ENCODE measurements at places on chromosomes 3 and 15. TPM values are rescaled to one million over a fixed set of nuclear protein-coding genes. Genes with fewer than 3 reads are reported as not detected.
A peak's percentile ranks its signal among the peaks of the same experiment; 100 is the strongest.

P2RY13 gene
- 5.8 TPM for polyA plus RNA-seq

CCDC39 gene
- polyA plus RNA-seq: 0.72 TPM

- DNase-seq: no peak
Observed at GRCh38 chr3:179150610-179151009, 2.5 kb downstream of the PIK3CA start.

ACTRT3 gene
- polyA plus RNA-seq: 1.5 TPM

DNA sequence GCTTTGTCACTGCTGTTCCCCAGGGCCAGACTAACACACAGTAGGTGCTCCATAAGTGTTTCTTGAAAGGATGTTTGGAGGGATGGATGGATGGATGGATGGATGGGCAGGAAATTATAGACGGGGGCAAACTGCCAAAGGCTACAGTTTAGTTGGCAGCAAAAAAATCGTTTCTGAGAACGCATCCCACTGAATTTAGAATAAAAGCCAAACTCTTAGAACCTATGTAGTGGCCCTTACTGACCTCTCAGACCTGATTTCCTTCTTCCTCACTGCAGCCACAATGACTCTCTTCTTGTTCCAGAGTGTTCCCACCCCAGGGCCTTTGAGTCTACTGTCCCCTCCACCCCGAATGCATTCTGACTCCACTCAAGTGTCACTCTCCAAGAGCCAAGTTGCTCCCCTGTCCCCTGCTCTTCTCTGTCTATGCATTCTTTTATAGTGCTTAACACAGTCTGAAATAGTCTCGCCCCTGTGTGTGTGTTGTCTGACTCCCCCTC lies 5.2 kb upstream of the GATA2 start:
- DNase-seq: no peak

ANKRD63 gene
- not detected for polyA plus RNA-seq

- DNase-seq: no peak
Observed at GRCh38 chr3:113204371-113204770, 7.0 kb upstream of the BOC start.

TMEM207 gene
- not detected for polyA plus RNA-seq

MUSTN1 gene
- polyA plus RNA-seq: 30.0 TPM

DNA sequence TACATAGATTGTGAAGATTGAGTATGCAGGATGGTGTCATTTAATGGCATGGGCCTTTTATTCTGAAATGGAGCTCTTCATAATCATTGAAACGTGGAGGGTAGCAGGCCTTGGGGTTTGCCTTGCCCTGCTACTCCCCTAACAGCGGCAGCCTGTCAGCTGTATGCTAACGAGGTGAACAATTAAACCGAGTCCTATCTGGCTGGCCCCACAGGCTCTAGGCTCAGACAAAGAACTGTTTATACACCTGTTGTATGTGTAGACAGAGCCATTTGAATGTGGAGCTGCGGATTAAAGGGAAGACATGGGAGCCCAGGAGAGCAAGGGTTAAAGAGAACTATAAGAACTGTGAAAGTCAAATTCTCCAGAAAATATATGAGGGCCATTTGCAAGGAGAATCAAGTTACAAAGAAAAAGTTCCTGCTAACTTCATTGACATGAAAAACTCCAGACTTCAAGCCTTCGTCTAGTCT lies 116.7 kb upstream of the CGNL1 start:
- DNase-seq: no peak

- no peak for DNase-seq
Observed at GRCh38 chr3:159922861-159923312, 65.7 kb upstream of the IL12A start.

GRCh38 chr15:56440214-56440770 lies 24.6 kb downstream of the MNS1 start:
- no peak for DNase-seq

- no peak for DNase-seq
Observed at GRCh38 chr3:146313746-146314111, 62.8 kb upstream of the PLSCR4 start.

DNA sequence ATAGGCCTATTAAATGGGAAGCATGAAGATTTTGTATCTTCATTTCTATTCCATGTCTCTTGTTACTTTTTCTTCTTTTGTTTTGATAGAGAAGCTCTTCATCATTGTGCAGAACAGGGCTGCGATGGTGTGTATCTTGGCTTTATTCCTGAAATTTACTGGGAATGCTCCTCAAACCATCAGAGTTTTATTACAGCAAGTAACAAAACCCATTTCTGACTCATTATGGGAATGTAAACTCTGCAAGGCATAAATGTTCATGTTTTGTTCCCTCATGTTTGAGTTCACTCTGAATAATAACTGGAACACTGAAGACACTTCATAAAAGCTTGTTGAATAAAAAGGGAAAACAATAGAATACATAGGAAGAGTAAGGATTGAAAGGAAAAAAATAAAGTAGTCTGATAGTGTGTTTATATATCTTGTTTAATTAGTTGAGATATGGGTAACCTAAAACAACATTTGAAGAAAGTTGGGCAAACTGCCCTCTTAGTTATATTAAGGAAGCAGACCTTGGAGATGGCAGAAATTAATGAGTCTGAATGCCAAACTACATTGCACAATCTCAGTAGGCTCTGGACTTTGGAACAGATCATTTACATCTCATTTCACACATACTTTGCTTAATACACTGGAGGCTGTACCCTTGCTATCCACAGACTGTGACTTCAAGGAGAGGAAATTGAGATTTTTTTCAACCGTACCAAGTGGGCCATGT lies 521.5 kb downstream of the GRM7 start:
- DNase-seq: no peak

- DNase-seq: no peak
Observed at GRCh38 chr3:195156286-195156890, 114.6 kb downstream of the XXYLT1 start.

SEC22C gene
- 31.4 TPM for polyA plus RNA-seq

ADPRH gene
- 2.6 TPM for polyA plus RNA-seq

ISLR gene
- polyA plus RNA-seq: 82.4 TPM

GRCh38 chr3:169607949-169608348 lies 55.6 kb downstream of the MECOM start:
- no peak for DNase-seq

SLC7A14 gene
- polyA plus RNA-seq: 0.07 TPM

CHL1 gene
- 28.2 TPM for polyA plus RNA-seq

DNA sequence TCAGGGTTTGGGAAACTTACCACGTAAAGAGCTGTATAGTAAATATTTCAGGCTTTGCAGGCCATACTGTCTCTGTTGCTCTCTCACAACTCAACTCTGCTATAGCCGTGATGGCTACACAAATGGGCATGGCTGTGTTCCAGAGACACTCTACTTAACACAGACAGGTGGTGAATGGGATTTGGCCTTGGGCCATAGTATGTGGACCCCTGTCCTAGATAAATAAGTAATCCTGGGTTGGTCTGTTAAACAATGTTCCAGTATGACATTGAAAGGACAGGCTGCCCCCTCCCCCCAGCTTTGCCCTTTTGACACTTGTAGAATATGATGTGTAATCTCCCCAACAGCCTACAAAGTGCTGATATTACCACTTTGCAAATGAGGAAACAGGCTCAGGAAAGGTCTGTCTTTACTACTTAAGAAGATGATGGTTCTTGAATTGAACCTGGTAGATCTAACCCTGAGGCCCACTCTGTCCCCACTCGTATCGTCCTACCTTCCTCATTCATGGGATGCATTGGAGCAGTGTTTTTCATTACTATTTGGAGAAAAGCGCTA lies 38.4 kb downstream of the SLCO3A1 start:
- DNase-seq: no peak

DNA sequence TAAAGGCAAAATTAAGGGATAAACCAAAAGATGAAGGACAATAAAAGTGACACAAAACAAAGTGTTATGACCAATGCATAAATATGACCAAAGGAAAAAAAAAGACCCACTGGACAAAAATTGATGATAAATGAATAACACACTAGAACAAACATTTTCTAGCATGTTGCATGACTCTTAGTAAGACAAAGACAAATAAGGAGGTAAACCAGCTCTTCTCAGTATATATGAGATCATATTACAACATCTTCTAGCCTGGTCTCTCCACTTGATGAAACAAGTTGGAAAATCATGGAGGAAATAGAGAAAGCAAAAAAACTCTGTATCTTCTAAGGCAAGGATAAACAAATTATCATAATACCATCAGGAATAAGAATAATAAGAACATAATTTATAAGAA lies 163.9 kb upstream of the GBE1 start:
- no peak for DNase-seq

DNA sequence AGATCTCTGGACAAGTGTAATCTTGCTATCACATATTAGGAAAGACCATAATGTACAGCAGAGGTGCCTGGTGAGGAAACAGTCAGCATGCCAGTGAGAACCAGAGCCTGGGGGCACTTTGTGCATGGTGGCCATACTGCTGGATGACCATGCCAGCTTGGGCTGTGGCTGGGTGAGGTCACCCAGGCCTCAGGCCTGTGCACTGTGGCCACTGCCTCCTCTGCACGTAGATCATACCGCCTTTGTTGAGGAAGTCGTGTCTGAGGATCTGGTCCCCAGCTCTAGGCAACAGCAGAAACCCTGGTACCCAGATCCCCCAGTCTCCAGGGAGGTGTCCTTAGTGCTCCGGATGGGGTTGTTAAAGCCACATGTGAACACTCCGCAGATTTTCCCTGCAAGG lies 38.9 kb downstream of the ZNF710 start:
- peak; percentile 6 for DNase-seq

GRCh38 chr3:153113541-153113940 lies 48.5 kb upstream of the RAP2B start:
- no peak for DNase-seq

- DNase-seq: no peak
Observed at GRCh38 chr3:30495172-30496065, 111.0 kb upstream of the TGFBR2 start.

- no peak for DNase-seq
Observed at GRCh38 chr3:153130312-153130977, 31.6 kb upstream of the RAP2B start.

DNA sequence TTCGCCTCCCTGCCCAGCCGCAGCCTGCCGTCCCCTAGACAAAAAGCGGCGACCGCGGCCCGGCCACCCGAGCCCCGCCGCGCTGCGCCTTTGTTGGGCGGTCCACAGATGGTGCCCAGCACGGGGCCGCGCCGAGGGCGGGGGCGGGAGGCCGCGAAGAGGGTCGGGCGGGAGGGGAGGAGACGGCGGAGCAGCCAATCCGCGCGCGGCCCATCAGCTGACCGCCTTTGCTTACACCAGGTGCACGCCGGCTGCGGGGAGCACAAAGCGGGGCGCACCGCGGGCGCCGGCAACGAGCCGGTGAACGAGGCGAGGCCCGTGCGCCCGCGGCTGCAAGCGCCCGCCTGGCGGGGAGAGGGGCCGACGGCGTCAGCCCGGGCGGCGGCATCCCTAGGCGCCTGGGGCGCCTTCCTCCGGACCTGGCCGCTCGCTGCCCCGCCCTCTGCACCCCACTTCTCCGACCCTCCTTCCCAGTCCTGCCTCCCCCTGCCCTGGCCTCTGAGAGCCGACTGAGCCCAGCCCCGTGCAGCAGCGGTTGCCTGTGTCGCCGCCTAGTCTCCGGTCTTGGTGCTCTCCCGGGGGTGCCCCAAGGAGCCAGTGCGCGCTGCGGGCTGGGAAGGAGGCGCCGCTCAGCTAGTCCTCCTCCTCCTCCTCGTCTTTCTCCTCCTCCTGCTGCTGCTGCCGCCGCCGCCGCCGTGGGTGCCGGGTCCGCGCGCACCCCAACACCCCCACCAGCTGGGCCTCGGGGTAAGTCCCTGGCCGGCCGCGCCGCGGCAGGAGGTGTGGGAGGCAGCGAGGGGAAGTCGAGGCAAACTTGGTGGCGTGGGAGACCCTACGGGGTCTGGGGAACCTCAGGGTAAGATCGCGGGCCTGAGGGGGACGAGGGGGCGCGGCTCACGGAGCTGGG lies at the start of gene LRRN1:
Gene LRRN1 (plus strand): TSS at position 259 of the 907 bp plus-strand sequence. CDS start 45,211 bp downstream, outside the sequence.
- DNase-seq: peak; percentile 79

HIGD1A gene
- 126 TPM for polyA plus RNA-seq

NOP10 gene
- 189 TPM for polyA plus RNA-seq

DNA sequence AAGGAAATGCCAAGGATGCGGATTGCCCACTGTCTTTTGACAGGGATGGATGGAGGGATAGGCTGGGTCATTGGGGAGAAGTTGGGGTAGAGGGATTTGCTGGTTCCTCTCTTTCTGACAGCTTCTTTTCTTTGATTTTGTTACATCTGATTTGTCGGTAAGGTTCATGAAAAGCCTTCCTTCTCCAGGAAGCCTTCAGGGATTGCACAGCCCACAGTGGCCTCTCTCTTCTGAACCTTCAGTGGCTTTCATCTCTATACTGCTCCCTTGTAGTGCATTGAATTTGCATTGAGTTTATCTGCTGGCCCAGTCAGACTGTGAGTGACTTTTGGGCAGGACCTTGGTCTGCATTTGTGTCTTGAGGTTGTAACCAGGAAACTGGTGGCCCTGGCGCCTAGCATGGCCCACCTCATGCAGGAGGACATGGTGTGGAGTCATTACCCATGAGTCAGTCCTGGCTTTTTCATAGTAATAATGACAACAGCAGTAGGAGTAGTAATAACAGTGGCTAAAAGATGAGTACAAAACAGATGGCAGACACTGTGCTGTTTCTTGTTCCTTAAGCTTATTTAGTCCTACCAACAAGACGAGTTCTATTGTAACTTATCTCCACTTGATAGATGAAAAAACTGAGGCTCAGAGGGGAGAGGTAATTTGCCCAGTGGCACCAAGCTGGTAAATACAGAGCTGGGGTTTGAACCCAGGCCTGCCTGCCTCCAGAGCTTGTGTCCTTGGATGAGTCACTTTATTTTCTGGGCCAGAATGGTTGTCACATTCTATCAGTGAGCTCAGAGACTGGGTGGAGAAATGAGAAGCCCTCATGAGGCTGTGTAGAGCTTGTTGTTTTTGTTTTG lies 28.4 kb downstream of the SMAD6 start:
- no peak for DNase-seq

VGLL4 gene
- 110 TPM for polyA plus RNA-seq

DNA sequence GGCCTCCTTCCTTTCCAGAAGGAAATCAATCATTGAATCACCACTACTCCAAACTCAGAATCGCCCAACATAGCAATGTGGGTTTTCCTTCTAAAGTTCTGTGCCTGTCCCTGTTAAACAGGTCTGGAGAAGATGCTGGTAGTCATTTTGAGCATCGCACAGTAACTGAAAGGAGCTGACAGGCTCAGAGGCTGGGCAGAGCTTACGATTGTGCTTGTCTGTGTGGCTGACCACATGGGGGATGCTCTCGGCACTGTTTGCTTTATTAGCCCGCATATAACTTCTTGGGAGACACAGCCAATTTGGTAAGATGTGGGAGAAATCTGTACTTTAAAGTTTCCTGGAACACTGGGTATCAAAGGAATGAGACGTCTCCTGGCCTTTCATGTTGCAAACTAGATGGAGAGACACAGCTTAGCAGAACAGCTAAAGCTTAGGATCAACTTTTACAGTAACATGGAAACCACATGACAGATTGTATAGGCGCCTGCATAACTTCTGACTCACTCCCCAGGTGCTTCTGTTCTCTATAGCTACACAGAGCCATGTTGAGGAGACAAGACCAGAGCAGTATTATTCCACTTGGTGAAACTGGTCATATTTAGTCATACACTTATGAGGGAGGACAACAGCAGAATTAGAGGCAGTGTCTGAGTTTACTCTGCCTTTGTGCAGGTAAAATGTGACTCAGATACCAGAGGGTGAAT lies 374.1 kb downstream of the RORA start:
- DNase-seq: no peak

DNA sequence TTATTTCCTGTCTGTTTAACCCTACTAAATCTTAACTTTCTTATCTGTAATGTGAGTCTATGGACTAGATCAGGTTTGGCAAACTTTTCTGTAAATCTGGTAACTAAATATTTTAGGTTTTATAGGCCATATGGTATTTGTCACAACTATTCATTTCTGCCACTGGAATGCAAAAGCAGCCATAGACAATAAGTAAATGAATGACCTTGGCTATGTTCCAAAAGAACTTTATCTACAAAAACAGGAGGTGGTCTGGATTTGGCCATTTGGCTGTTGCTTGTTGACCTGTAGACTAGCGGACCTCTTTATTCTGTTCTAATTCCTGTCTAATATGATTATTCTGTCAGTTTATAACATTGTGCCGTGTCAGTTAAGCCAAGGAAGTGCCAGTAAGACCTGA lies 314.2 kb downstream of the LPP start:
- DNase-seq: no peak
